ENCODE measurements at places on chromosomes 5 and 9.

- no peak for DNase-seq
Measured at GRCh38 chr5:86127696-86128095, 490.0 kb upstream of the COX7C start.

DNA sequence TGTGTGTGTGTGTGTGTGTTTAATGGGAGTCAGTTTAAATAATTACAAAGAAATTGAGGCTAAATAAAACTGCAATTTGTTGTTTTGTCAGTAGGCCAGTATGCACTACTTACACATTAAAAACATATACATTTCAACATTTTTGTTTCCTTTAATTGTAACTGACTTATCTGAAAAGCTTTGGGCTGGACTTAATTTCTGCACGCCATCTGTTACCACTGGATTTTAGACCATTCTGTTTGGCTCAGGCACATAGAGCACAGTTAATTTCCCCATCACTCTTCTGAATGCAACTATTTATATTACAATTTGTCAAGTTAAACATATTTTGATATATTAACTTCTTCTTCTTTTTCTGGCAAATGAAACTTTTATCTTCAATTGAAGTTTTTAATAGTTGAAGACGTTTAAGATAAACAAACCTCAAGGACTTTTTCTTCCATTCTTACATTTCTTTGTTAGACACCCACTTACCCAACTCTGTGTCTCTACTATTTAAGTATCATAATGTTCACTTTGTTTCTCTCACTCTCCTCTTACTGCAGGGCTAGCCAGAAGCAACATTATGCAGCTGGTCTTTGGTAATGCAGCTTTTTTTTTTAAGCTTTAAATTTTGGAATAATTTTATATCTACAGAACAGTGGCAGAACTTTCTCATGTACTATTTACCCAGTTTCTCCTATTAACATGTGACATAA is 253.4 kb upstream of the ANKH start:
- no peak for DNase-seq

DNA sequence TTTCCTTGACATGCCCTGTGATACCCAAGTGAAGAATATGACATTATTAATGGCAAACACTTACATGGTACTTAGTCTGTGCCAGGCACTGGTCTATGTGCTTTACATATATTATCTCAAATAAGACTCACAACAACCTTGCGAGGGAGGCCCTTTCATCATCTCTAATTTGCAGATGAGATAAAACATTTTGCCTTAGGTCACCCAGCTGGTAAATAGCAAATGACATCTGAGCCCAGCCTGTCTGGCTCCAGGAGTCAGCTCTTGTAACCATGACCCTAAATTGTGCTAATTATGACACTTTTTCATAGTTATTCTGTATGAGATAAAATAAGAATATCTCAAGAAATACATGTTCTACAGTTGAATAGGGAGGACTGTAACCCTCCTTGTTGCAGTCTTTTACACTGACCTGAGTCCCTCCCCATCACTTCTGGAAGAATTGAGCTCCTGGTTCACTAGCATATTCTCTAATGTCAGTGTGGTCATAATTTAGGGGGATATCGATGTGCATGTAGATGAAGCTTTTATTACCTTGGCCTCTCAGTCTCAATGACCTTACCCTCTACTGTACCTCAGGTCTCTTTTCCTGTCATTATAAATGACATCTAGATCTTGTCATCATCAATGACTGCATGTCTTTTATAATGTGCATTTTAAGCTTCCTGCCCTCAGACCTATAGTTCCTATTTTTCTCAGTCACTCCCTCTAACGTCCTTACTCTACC is 126.1 kb upstream of the HAPLN1 start:
- DNase-seq, result no peak

GRCh38 chr9:1890816-1891215 is 124.3 kb upstream of the SMARCA2 start:
- DNase-seq, result no peak

GRCh38 chr9:4604678-4605095 is 57.4 kb upstream of the PLPP6 start:
- DNase-seq, result peak; percentile 14

- DNase-seq, result no peak
Measured at GRCh38 chr5:92222449-92222848, 839.3 kb upstream of the ARRDC3 start.

DNA sequence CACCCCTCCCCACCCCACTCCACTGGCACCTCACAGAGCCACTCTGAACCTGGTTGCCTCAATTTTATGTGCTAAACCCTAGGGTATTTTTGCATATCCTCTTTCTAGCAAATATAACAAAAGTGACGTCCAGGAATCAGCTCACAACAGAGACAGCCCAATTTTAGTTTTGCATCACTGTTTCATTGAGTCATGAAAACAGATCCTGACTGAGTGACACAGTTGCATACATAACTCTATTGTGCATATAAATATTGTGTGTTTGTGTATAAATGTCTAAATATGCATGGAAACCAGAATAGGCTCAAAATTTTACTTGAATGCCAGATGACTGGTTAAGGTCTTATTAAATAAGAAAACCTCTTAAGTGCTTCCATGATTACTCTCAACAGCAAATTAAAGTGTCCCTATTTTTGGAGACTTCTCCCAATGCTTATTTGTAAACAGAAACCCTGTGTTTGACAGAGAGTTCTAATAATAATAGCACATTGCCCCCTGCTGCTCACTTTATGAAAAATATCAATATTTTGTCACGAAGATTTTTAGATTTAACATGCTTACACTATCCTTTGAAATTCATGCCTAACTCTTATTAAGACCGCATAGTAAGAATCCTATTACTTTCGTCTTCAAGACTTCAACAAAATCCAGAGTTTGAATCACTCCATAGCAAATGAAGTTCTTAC is 75.5 kb upstream of the PRRC1 start:
- DNase-seq, result peak; percentile 31

DNA sequence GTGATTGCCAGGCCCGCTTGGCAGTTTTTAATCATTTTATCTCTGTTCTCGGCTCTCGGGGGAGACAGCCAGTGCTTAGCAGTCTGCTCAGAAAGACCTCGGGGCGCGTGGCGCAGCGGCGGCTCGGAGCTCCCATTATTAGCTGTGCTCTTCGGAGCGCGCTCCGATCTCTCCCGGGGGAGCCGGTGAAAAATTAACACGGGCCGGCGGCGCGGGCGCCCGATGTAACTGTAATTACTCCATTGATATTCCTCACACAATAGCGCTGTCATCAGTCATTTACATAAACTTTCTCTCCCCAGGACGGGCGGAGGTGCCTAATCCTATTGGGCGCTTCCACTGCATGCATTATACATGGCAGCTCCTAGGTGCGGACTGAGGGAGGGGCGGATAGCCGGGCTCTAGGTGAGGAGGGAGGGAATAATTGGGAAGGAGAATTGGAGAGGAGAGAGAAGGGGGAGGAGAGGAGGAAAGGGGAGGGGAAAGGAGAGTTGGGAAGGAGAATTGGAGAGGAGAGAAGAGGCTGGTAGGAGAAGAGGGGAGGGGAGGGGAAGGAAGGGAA is 24.9 kb downstream of the LMX1B start:
- no peak for DNase-seq

DNA sequence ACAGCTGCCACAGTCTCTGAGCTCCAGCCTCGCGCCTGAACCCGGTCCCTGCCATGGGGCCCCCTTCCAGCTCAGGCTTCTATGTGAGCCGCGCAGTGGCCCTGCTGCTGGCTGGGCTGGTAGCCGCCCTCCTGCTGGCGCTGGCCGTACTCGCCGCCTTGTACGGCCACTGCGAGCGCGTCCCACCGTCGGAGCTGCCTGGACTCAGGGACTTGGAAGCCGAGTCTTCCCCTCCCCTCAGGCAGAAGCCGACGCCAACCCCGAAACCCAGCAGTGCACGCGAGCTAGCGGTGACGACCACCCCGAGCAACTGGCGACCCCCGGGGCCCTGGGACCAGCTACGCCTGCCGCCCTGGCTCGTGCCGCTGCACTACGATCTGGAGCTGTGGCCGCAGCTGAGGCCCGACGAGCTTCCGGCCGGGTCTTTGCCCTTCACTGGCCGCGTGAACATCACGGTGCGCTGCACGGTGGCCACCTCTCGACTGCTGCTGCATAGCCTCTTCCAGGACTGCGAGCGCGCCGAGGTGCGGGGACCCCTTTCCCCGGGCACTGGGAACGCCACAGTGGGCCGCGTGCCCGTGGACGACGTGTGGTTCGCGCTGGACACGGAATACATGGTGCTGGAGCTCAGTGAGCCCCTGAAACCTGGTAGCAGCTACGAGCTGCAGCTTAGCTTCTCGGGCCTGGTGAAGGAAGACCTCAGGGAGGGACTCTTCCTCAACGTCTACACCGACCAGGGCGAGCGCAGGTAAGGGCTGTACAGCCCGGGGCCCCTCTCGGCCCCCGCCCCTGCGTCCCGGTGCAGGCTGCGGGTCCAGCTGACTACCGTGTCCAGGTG is 509 bp downstream of the LVRN start:
- DNase-seq, result no peak

DNA sequence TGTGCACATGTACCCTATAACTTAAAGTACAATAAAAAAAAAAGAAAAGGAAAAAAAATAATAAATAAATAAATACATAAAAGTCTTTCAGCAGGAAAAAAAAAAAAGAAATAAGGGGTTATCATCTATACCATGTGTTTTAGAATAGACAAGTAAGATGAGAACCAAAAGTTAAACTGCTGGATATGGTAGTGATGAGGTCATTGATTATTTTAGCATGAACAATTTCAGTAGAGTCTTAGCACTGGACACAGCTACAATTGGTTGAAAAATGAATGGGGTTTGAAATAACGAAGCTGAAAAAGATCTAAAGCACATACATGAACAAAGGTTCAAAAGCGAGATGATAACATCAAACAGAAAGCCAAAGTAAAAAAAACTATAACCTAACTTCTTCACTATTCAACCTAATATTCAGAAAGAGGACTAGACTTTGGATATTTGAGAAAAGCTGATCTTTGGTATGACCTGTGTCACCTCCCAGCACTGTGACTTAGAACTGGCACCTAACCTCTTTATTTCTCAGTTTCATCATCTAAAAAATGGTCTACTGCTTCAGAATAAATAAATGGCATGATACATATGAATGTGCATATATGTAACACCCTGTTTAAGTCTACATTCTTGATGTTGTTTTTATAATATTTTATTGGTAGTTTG is 133.3 kb downstream of the RAB3C start:
- DNase-seq, result no peak

DNA sequence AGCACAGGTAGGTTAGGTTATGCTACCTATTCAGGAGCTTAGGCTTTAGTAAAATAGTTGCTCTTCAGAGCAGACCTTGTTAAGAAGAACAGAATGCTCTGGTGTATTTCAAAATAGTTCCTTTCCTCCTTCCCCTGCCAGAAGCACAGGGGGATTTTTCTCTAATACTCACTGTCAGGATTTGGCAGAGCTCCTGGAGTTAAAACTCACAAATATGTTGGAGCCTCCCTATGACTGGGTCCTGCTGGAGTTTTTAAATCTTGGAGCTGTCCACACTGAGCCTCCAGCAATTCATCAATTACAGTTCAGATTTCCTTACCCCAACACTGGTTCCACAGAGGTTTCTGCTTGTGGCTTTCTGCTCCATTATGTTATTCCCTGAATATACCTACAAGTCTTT is 1233.8 kb upstream of the WWC1 start:
- no peak for DNase-seq

DNA sequence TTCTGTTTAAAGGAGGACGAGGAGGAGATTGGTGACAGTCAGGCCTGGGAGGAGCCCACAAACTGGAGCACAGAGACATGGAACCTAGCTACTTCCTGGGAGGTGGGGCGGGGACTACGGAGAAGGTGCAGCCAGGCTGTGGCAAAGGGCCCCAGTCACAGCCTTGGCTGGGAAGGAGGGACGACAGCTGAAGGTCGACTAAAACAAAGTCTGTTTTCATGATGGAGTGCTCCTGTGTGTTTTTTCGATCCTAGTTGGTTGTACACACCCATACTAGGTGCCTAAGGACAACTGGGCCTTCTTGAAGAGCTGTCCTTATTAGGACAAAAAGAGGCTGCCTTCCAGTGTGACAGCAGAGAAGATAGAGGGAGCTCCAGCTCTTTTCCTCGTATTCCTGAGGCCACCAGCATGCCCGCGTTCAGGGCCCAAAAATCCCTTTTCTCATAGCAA is 2.9 kb downstream of the CCDC107 start:
- DNase-seq, result no peak

DNA sequence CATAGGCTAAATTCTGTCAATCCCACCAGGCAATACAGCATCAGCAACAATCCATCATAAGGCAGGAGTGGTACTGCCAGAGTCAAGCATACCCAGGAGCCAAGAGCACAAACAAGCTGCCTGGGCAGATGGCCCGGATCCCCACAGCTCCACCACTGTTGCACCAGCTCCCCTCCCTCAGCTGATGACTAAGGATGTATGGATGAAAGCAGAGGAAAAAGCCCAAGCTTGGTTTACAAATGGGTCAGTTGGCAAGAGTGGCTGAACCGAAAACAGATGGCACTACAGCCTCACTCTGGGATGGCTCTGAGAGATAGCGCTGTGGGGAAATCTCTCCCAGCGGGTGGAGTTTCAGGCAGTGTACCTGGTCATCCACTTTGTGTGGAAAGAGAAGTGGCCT is 29.4 kb downstream of the DROSHA start:
- DNase-seq, result no peak

GRCh38 chr9:81455462-81456219 is 233.7 kb downstream of the TLE1 start:
- no peak for DNase-seq

GRCh38 chr5:79318935-79319614 is 83.1 kb downstream of the JMY start:
- peak; percentile 58 for DNase-seq

- no peak for DNase-seq
Measured at GRCh38 chr9:3058409-3058808, 214.5 kb upstream of the PUM3 start.

DNA sequence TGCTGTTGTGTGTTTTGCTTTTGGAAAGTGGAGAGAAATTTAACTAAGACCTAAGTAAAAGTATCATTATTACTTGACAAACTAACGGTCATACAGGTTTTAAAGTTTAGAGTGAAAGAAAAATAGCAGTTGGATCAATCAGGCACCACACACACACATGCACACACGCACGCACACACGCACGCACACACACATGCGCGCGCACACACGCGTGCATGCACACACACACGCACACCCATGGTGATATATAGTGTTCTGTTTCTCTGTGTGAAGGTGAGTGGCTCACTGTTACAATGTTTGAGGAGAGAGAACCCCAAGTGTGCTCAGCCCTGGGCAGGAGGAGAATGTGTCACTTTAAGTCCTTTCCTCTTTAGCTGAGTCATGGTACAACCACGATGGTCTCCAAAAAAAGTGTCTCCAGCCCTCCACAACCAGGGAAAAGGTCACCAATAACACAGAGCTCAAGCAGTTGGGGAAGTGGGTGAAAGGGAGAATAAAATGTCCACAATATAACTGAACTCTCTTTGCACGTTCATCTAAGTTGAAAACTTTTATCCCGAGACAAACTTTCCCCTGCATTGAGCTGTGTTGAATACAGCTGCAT is 3.2 kb downstream of the ZNF366 start:
- no peak for DNase-seq

- DNase-seq, result peak; percentile 69
Measured at GRCh38 chr5:32805971-32806638, 95.0 kb downstream of the NPR3 start.

- DNase-seq, result no peak
Measured at GRCh38 chr5:84370176-84370575, 14.5 kb downstream of the EDIL3 start.

GRCh38 chr5:129661366-129662035 is 86.4 kb upstream of the MINAR2 start:
- DNase-seq, result no peak

GRCh38 chr5:59151162-59151889 is 568.5 kb downstream of the RAB3C start:
- no peak for DNase-seq

GRCh38 chr9:14627513-14627912 is 65.7 kb downstream of the ZDHHC21 start:
- no peak for DNase-seq

All from RWPE1 (cell line).